ENCODE measurements at places on chromosomes 11 and 22.

DNA sequence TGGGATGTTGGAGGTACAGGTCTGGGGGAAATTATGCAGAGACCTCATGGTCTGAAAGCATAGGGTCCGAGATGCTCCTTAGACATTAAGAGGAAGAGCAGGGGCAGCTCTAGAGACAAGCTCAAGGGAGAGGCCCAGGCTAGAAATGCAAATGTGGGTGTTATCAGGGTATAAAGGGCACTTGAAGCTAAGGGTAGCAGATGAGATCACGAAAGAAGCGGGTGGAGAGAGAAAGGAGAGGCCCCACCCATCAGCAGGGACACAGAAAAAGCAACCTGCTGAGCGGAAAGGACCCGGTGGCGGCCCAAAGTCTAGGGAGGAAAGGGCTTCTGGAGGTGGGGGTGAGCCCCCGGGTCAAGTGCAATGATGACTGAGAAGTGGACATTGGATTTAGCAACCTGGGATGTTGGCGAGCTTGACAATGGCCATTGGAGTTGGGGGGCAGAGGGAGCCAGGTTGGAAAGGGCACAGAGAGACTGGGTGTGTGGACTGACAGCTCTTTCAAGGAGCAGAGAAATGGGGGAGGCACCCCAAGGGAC is 8.9 kb downstream of the TMPRSS6 start:
- DNase-seq: no peak

- DNase-seq: no peak
Observed at GRCh38 chr22:28019360-28019759, 100.3 kb upstream of the PITPNB start.

DNA sequence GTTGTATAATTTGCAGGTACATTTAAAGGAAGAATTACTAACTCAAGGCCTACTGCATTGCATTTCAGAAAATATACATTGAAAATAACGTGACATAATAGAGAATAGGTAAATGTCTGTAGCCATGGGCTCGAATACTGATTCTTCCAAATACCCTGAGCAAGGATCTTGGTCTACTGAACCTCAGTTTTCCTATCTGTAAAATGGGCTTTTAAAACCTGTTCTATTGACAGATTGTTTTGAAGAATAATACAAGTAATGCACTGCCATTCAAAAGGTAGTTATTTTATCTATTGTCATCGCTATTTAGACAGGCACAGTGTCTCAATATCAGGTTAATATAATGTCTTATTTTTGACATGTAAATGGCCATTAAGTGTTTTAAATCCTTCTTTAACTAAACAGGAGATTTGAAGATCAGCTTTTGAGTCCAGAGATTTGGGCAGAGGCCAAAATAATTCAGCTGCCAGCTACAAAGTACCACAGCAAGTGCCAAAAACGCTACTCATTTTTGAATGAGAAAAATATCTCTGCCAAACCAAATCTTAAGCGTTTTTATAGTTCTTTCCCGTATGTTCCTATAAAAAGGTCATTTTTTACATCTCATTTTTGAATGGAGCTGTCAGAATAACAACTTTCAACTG is 56.7 kb downstream of the CTSC start:
- no peak for DNase-seq

GRCh38 chr11:130473795-130474377 is 25.4 kb downstream of the ADAMTS15 start:
- no peak for DNase-seq

DNA sequence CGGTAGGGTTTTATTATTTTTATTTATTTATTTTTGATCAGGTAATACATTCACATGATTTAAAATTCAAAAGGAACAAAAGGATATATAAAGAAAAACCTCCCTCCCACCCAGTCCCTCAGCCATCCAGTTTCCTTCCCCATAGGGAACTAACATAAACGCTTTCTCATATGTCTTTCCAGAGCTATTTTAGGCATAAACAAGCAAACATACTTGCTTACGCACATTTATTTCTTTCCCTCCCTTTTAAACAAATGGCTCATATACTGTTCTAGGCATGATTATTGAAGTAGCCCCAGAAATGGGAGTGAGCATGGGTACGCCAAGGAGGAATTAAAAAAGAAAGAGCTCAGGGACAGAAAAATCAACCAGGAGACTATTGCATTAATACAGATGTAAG is 63.7 kb downstream of the LIF start:
- no peak for DNase-seq

- peak; percentile 62 for DNase-seq
Observed at GRCh38 chr11:122656073-122656630, 630 bp downstream of the UBASH3B start.

DNA sequence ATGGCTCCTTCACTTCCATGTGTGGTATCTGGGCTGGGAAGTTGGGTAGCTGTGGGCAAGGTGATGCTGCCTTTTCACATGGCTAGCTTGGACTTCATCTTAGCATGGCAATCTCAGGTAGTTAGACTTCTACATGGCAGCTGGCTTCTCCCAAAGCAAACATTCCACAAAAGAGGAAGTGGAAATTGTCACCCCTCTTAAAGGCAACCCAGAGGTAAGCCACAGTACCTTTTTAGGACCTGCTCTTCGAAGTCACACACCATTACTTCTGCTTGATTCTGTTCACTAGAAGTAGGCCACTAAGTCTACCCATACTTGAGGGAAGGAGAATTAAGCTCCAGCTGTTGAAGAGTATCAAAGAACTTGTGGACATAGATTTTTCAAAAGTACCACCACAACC is 25.9 kb downstream of the TUG1 start:
- DNase-seq: no peak

DNA sequence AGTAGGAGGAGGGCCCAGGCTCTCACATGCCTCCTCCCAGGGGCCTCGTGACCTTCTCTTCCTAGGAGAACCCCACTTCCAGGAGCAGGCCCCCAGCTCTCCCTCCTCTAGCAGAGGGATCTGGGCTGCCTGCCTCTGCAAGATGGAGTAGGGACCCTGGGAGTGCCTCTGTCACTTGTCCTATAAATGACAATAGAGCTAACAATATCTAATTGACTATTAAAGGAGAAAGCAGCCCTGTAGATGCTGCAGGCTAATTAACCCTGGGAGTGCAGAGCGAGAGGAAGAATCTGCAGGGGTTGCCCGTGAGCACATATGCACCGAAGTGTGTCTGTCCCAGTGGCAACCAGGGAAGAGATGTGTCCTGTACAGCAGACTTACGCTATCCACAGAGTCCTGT is 184.4 kb downstream of the GRIK4 start:
- no peak for DNase-seq

DNA sequence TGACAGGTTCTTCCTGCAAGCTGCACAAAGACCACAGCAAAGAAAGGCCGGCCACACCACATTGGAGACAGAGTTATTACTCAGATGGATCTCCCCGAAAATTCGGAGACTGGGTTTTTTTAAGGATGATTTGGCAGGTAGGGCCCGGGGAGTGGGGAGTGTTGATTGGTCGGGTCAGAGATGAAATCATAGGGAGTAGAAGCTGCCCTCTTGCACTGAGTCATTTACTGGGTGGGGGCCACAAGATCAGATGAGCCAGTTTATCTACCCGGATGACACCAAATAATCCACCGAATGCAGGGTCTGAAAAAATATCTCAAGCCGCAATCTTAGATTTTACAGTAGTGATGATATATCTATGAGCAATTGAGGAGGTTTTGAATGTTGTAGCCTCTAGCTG is 401.8 kb upstream of the FAT3 start:
- no peak for DNase-seq

- DNase-seq: no peak
Observed at GRCh38 chr22:33829546-33830280, 90.6 kb downstream of the LARGE1 start.

- DNase-seq: no peak
Observed at GRCh38 chr11:128926000-128926399, 16.7 kb downstream of the TP53AIP1 start.

DNA sequence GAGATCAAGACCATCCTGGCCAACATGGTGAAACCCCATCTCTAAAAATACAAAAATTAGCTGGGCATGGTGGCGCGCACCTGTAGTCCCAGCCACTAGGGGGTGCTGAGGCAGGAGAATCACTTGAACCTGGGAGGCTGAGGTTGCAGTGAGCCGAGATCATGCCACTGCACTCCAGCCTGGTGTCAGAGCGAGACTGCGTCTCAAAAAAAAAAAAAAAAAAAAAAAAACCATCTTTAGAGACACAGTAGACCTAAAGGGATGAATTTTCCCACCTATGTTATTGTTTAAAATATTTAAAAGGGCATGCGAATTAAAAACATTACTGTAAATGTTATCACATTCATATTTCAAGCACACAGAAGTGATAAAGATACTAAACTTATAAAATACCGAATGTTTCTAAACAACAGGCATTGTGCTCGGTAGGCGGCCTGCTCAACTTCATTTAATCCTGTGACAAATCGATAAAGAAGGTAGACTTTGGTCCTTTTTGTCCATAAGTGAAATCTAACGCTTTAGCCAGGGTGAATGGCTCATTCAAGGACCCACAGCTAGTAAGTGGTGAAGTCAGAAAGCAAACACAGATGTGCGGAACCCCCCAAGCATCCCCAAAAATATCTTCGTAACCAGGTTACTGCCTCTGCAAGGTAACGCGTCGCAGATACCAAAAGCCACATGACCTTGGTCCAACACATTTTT is 16.1 kb downstream of the NCAPD3 start:
- peak; percentile 18 for DNase-seq

- peak; percentile 98 for DNase-seq
Observed at GRCh38 chr11:116984589-116984988, 113.6 kb downstream of the SIK3 start.

GRCh38 chr11:117020287-117020686 is 77.9 kb downstream of the SIK3 start:
- DNase-seq: no peak

- DNase-seq: no peak
Observed at GRCh38 chr11:130601764-130602460, 153.5 kb downstream of the ADAMTS15 start.

- DNase-seq: no peak
Observed at GRCh38 chr11:114132417-114132816, 72.9 kb downstream of the ZBTB16 start.

DNA sequence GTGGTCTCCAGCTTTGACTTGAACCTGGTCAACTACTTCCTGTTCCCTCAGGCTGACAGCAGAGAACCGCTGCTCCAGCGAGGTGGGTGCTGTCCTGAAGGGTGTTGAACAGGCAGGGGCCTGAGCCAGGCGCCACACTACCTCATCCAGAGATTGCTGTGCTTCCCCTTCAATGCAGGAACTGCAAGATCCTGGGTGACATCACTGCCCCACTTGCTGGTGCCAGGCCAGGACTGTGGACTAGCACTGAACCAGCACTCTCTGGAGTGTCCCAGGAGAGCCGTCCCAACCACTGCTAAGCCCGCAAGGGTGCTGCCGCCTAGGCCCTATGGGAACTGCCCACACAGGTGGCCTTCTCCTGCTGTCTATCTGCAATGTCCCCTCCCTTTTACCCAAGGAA is 51.7 kb downstream of the GAB4 start:
- DNase-seq: no peak

GRCh38 chr11:31913985-31914384 is 102.9 kb upstream of the PAX6 start:
- no peak for DNase-seq

- peak; percentile 19 for DNase-seq
Observed at GRCh38 chr11:62922653-62923431, 1.7 kb upstream of the CHRM1 start.

Data from EL (cell line).